ENCODE measurements at places on chromosomes 3 and 15. TPM values are rescaled to one million over a fixed set of nuclear protein-coding genes. Genes with fewer than 3 reads are reported as not detected.

GRCh38 chr3:148077318-148077923 is 620.3 kb upstream of the AGTR1 start:
- H3K27ac ChIP-seq, result no peak overlapping the region
- H3K4me3 ChIP-seq, result no peak overlapping the region
- no peaks in the 10 kb centered on the region for H3K36me3 ChIP-seq
- H3K4me1 ChIP-seq, result no peaks in the 10 kb centered on the region
- H3K27me3 ChIP-seq, result no peaks in the 10 kb centered on the region

- H3K4me1 ChIP-seq, result no peaks in the 10 kb centered on the region
- no peaks in the 10 kb centered on the region for H3K27me3 ChIP-seq
- no peak for DNase-seq
- H3K36me3 ChIP-seq, result no peaks in the 10 kb centered on the region
- H3K27ac ChIP-seq, result no peak overlapping the region
Observed at GRCh38 chr3:115141033-115141757, 5.9 kb downstream of the ZBTB20 start.

GRCh38 chr3:95752199-95752598 is 1062.2 kb upstream of the EPHA6 start:
- H3K27ac ChIP-seq, result no peak overlapping the region
- H3K36me3 ChIP-seq, result no peaks in the 10 kb centered on the region
- H3K27me3 ChIP-seq, result no peaks in the 10 kb centered on the region
- H3K4me3 ChIP-seq, result no peak overlapping the region

Gene TMC3
- not detected for total RNA-seq

GRCh38 chr15:74200871-74201419 is 1.6 kb downstream of the STRA6 start:
- peaks cover 11% of the 10 kb centered on the region for H3K4me1 ChIP-seq
- H3K36me3 ChIP-seq, result no peaks in the 10 kb centered on the region
- no peak overlapping the region for H3K4me3 ChIP-seq
- H3K27ac ChIP-seq, result no peak overlapping the region
- no peak for DNase-seq

DNA sequence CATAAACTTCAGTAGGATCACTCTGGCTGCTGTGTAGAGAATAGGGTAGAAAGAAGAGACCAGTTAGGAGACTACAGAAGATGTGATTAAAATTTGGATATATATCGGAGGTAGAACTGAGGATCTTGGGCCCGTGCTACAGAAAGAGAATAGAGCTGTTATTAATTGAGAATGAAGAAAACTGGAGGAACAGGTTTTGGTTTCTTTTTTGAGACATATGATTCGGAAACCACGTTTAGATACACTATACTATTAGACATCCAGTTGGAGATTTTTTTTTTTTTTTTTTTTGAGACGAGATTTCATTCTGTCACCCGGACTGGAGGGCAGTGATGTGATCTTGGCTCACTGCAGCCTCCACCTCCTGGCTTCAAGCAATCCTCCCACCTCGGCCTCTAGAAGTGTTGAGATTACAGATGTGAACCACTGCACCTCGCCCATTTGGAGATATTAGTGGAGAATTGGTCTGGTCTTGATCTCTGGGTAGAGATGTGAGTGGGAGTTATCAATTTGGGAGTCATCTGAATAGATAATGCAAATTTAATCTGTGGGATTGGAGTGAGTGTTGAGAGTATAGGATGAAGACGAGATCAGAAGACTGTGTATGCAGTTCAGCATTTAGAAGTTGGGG is 50.9 kb downstream of the TCF12 start:
- DNase-seq, result no peak
- no peaks in the 10 kb centered on the region for H3K27me3 ChIP-seq
- no peaks in the 10 kb centered on the region for H3K4me1 ChIP-seq
- H3K27ac ChIP-seq, result no peak overlapping the region
- no peak overlapping the region for H3K4me3 ChIP-seq
- no peaks in the 10 kb centered on the region for H3K36me3 ChIP-seq

- no peak overlapping the region for H3K4me3 ChIP-seq
- no peak overlapping the region for H3K27ac ChIP-seq
- no peak for DNase-seq
- no peaks in the 10 kb centered on the region for H3K36me3 ChIP-seq
Observed at GRCh38 chr3:135916310-135916709, 49.2 kb upstream of the PPP2R3A start.

GRCh38 chr3:99212969-99213368 is 311.5 kb upstream of the DCBLD2 start:
- H3K4me1 ChIP-seq, result no peaks in the 10 kb centered on the region
- no peak overlapping the region for H3K27ac ChIP-seq
- no peaks in the 10 kb centered on the region for H3K36me3 ChIP-seq
- H3K4me3 ChIP-seq, result no peak overlapping the region
- DNase-seq, result no peak

GRCh38 chr3:181999314-181999713 is 287.6 kb downstream of the SOX2 start:
- H3K27ac ChIP-seq, result no peak overlapping the region
- H3K4me1 ChIP-seq, result no peaks in the 10 kb centered on the region
- no peak overlapping the region for H3K4me3 ChIP-seq

GRCh38 chr15:77901251-77901881 is 176.1 kb downstream of the TBC1D2B start:
- no peak for DNase-seq
- no peaks in the 10 kb centered on the region for H3K36me3 ChIP-seq
- no peak overlapping the region for H3K4me3 ChIP-seq
- H3K4me1 ChIP-seq, result no peaks in the 10 kb centered on the region

Gene GOLGA8J
- not detected for total RNA-seq

DNA sequence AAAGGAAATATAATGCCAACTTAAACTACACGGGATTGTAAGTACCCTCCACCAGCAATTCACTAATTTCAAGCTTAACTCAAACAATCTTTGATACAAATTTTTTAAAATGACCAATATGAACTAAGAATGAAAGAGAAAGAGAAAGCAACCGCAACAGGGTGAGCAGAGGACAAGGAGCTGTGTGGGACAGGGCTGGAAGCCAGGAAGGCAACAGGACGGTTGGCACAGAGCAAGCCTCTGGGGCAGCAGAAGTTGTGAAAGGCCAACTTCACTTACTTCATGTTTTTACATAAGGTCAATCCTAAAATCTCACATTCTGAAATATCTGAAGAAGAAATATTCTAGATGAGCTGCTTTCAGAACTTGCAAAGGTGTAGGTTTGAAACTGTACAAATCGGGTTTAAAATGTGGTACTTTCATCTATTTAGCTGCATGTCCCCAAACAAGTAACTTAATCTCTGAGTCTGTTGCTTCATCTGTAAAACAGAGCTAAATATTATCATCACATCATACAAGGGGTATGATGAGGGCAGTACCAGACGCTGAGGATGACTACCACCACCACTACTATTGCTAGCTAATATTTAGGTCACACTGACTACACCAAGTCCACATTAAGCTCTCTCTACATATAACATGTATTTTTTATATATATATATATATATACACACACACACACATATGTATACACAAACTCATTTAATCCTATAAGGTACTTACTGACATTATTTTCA is 101.7 kb downstream of the IGSF11 start:
- H3K27ac ChIP-seq, result no peak overlapping the region
- no peaks in the 10 kb centered on the region for H3K36me3 ChIP-seq
- H3K4me1 ChIP-seq, result no peaks in the 10 kb centered on the region

Measured in kidney (tissue), 22 donors.